Ecto neural progenitor cell (in vitro differentiated cells): ENCODE measurements at places on chromosomes 2 and 18.

- no peak for DNase-seq
Measured at GRCh38 chr2:189583227-189584198, 2.9 kb upstream of the SLC40A1 start.

- DNase-seq: no peak
Measured at GRCh38 chr2:159786938-159787337, 11.1 kb downstream of the CD302 start.

DNA sequence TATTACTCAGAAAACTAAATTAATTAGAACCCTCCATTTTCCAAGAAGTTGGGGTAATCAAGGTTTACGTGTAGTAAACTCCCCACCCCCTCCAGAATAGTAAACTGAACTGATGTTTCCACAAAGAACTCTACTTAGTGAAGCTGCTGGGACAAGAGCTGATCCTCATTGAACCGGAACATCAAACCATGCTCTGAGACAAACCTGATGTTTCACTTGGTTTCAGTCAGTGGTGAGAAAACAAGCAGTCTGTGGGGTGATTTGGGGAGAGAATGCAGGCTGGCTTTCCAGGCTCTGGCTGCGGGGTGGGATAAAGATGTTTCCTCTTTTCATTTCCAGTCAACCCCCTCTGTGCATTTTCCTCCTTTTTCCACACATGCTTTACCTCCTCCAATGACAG lies 38.2 kb downstream of the CELF4 start:
- no peak for DNase-seq

DNA sequence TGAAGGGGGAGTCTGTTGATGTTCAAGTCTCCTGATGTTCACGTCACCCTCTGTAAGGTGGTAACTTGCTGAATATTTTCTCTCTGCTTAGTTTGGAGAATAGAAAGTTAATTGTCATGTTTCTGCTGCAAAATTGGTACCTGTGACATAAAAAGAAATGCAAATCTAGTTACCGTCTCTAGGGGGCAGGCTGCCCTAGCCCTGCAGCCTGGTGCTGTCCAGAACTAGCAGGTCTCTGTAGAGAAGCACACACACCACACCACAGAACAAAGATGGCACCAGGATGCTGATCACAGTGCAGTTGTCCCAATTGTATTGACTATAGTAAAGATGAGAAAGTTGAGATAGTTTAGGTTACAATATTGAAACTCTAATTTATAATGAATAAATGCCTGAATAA lies 47.0 kb downstream of the SLC9A4 start:
- no peak for DNase-seq

- DNase-seq: no peak
Measured at GRCh38 chr2:21693081-21693480, 569.3 kb downstream of the TDRD15 start.

- no peak for DNase-seq
Measured at GRCh38 chr2:231605607-231606091, 13.0 kb downstream of the TEX44 start.

- no peak for DNase-seq
Measured at GRCh38 chr18:79775441-79776221, 22.1 kb upstream of the KCNG2 start.

- no peak for DNase-seq
Measured at GRCh38 chr2:151472966-151473365, 63.3 kb downstream of the RIF1 start.

DNA sequence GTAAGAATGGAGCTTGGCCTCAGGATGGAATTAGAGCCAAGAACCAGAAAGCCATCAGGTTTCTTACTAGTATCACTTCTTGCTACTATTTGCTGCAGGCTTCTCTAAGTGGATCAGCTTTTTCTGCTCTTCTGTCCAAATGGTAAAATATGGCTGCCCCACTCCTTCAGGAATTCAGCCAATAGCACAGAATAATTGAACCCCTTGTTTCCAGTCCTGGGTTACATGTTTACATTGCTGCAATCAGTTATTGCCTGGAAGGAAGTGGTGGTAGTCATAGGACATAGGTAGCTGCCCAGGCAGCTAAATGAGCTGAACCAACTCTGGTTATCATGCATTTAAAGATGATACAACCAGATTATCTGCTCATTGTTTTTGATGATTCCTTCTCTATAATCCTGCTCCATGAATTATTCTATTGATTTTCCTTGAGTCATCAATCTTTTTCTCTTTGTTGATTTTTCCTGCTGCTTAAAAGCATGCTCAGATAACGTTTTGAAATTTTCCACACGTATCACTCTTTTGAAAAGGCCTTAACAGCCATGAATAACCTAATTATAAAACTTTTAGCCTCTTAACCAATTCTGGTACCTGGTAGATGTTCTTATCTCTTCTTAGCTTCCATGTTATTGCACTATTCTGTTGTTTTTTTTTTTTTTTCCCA lies 12.6 kb downstream of the AGPS start:
- no peak for DNase-seq

- DNase-seq: no peak
Measured at GRCh38 chr2:174617120-174617519, 19.5 kb upstream of the WIPF1 start.
